ENCODE measurements at places on chromosomes 5 and 9. TPM values are rescaled to one million over a fixed set of nuclear protein-coding genes. Genes with fewer than 3 reads are reported as not detected.

DNA sequence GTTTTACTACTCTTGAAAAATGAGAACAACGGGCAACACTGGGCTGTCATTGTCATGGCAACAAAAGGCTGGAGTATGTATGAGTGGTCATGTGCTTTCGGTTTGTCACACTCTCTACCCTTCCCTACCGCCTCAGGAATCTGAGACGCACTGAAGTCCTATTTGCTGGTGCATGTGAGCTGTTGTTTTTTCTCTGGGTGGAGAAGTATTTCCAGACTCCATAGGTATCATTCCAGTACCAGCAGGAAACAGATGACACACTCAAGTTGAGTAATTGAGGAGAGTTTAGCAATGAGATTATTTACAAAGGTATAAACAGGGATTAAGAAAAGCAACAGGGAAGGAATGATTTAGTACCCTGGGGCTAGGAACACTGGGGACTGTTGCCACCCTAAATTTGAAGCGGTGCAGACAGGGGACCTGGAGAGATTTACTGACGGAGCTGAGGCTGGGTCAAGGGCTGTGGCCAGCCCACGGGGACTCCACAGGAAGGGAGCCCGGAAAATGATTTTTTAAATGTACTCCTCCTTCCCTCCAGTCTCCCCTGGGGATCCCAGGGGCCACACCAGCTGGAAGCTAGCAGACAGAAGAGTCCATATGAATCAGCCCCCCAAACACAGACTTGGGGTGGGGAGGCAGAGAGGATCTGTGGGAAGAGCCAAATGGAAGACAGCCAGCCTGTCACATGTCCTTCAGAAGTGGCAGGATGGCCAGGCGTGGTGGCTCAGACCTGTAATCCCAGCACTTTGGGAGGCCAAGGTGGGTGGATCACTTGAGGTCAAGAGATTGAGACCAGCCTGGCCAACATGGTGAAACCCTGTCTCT, 13.2 kb upstream of the ZBTB43 start:
- DNase-seq = no peak

DNA sequence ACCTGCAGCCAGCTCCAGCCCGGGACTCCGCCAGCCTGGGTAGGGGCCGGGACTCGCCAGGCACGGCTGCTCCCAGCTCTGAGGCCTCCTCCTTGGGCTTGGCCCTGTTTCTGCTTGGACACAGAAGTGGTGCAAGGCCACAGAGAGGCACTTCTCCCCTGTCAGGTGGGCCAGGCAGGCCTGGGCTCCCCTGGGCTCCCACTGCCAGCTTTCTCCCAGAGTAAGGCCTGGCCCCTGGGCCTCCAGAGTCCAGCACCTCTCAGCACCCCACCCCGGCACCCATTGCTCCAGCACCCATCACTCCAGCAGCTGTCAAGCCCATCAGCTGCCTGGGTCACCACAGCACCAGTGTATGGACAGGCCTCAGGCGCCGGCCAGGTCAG, 71.1 kb upstream of the LRRTM2 start:
- DNase-seq = no peak

GRCh38 chr5:161713042-161713441, 27.5 kb downstream of the GABRA6 start:
- no peak for DNase-seq

DNA sequence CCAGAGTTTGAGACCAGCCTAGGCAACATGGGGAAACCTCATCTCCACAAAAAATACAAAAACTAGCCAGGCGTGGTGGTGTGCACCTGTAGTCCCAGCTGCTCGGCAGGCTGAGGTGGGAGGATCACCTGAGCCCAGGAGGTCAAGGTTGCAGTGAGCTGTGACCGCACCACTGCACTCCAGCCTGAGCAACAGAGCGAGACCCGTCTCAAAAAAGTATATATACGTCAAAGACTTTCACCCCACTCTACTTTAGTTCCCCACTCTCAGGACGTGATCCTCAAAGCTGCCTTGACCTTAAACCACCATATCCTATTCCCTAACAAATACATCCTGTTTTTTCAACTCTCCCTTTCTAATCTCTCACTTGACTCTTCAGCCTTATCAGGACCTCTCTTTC, 41.0 kb downstream of the PCDHGC5 start:
- DNase-seq = no peak

DNA sequence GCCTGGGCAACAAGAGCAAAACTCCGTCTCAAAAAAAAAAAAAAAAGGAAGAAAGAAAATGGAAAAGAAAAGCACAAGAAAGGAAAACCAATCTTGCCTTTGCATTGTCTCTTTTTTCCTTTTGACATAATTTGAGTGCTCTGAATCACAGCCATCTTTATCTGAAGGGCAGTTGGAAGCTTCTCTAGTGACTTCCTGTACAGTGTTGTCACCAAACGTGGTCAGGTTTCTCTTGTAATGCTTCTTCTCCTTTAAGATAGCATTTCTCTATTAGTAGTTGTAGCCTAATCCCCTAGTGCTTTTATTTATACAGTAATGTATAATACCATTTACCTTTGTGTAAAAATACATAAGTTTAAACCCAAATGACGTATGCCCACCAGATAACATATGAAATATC, 18.1 kb downstream of the PRKACG start:
- DNase-seq = no peak

DNA sequence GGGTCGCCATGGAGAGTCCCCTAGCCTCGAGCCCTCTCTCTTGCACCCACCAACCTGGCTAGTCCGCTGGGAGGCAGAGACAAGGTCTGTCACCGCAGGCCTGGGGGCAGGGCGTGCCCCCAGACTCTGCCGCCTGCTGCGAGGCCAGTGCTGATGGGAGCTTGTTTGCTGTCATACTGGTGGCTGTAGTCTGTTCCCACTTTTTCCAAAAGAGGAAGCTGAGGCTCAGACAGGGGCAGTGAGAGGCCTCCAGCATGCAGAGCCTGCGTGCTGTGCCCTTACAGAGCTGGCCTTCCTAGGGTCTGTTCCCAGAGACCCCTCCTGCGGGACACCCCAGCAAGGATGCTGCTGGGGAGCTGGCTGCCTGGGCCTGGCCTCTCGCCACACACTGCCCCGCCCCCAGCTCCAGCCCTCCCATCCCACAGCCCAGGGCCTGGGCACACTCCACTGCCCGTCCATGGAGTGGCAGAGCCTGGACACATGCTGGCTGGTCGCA, 21.0 kb upstream of the SUSD3 start:
- DNase-seq = no peak

DNA sequence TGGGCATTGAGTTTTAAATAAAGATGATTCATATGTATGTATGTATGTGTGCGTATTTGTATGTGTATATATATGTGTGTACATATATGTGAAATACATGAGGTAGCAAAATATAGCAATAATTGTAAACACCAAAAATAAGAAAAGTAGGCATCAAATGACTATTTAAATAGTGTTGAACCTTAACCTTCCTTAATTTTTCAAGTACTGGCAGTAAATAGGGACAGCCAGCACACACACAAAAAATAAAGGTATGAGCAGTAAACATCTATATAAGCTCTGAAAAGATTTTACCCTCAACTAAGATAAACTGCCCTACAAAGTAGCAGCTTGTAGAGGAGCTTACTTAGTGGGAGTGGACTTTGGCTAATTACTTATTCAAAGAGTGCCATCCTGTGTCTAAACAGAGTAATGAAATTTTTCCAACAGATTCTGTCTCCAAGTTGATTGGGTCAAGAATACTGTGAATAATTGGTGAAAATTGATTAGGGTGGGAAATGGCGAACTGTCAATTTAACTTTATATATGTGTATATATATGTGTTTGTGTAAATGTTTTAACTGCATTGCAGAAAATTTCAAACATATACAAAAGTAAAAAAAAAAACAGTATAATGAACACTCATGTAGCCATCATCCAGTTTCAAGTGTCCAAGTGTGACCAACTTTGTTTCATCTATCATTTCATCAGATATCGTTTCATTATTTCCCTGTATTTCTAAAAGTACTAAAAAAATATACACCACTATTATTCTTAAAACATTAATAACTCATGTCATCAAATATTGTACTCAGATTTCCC, 2.0 kb upstream of the ADAMTS6 start:
- peak; percentile 76 for DNase-seq

- DNase-seq = no peak
These were observed 40.5 kb upstream of the PLEKHG4B start for GRCh38 chr5:51500-51823.

GRCh38 chr9:131334629-131335367, 45.3 kb downstream of the PLPP7 start:
- DNase-seq = no peak

GRCh38 chr5:115272297-115272958, 9.8 kb upstream of the PGGT1B start:
- no peak for DNase-seq

GRCh38 chr5:79418276-79418675, 95.7 kb downstream of the HOMER1 start:
- peak; percentile 2 for DNase-seq

DNA sequence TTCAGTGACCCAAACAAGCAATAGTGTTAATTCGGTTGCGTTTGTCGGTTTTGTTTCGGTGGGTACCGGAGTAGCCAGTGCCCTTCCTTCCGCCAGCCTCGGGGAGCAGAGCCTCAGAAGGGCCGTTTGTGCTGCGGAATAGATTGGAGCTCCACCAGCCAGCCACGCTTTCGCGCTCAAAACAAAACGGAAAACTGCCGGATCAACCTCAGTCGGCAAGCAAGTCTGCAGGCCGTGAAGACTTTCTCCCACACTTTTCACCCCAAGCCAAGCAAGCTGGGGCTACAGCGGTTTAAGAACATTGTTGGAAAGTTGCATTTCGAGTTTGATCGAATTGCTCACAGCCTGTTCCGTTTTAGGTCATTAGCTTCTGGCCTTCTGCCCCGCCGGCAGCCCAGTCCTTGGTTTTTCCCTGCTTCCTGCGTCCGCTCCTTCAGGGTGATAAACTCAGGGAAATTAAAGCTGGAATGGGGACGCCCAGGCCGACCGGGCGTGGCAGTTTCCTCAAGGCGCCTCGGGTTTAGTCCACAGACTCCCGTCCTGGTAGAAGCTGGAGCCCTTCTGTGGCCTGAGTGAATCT, 803 bp upstream of the CCNO start:
- DNase-seq = peak; percentile 58

GRCh38 chr9:114507726-114508125, 2.5 kb upstream of the WHRN start:
- no peak for DNase-seq

GRCh38 chr5:57770039-57770438, 287.4 kb upstream of the ACTBL2 start:
- DNase-seq = no peak

DNA sequence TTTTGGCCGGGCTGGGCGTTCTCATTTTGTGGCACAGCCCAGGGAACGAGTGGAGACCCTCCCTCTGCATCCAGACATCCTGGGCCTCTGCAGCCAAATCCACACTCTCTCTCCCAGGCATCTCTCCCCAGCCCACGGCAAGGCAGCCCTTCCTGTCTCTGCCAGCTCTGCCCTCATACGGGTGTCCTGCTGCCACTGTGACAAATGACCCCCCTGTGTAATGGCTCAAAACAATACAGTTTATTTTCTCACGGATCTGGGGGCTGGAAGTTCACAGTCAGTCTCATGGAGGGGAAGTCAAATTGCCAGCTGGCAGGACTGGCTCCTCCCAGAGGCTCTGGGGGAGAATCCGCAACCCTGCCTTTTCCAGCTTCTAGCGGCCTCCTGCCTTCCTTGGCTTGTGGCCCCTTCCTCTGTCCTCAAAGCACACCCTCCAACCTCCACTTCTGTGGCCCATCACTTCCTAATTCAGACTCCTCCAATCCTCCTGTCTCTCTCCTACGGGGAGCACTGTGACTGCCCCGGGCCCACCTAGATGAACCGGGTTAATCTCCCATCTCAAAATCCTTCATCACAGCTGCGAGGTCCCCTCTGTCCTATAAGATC, 70.2 kb upstream of the COL5A1 start:
- DNase-seq = no peak

DNA sequence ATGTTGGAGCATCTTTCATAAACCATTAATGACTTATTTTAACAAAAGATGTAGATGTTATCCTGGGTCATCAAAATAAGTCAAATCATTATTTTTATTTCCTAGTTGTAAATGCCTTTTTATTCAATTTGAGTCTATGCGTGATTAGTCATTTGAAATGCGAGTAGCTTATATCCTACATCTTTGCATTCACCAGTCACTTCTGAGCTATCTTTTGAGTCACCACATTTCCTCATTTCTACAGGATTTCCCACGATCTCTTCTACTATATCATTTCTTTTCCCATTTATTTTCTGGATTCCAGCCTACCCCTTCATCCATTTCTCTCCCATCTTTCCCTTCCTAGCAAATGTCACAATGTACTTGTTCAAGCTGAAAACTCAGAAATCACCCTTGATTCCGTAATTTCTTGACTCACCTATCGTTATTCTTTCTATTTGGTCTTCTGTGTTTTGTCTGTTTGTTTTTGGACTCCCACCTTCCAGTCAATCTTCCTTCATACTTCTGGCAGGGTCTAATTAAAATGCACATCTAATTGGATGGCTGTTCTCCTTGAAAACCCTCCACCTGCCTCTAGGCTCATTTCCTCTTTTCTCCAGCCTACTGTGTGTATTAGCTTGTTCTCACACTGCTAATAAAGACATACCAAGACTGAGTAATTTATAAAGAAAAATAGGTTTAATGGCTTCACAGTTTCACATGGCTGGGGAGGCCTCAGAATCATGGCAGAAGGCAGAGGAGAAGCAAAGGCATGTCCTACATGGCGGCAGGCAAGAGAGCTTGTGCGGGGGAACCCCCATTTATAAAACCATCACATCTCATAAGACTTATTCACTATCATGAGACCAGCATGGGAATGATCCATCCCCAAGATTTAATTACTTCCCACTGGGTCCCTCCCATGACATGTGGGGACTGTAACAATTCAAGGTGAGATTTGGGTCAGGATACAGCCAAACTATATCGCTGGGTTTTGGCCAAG, 112.4 kb downstream of the MEF2C start:
- no peak for DNase-seq

GRCh38 chr9:70868661-70869652, 252.5 kb downstream of the TRPM3 start:
- peak; percentile 42 for DNase-seq

- no peak for DNase-seq
These were observed 18.2 kb downstream of the GNPDA1 start for GRCh38 chr5:141994511-141995136.

The PRRT1B gene
- polyA plus RNA-seq = 0.34 TPM

The CDK5RAP2 gene
- 74.1 TPM for polyA plus RNA-seq

The DMGDH gene
- polyA plus RNA-seq = 1.9 TPM

The PKD2L2 gene
- not detected for polyA plus RNA-seq

The GARNL3 gene
- 7.5 TPM for polyA plus RNA-seq

The BTF3 gene
- polyA plus RNA-seq = 682 TPM

The RAB3C gene
- 17.1 TPM for polyA plus RNA-seq

The HMMR gene
- 7.5 TPM for polyA plus RNA-seq

The SLC4A9 gene
- not detected for polyA plus RNA-seq

The FAF2 gene
- 24.8 TPM for polyA plus RNA-seq

The ZNF618 gene
- polyA plus RNA-seq = 0.97 TPM

The PRUNE2 gene
- 34.8 TPM for polyA plus RNA-seq

The DIPK1B gene
- 35.5 TPM for polyA plus RNA-seq

The DDX4 gene
- polyA plus RNA-seq = not detected

The UQCRQ gene
- polyA plus RNA-seq = 303 TPM

The SH3GL2 gene
- 58.4 TPM for polyA plus RNA-seq

Measured in brain (organoid and tissue), 16 donors.